ENCODE measurements at places on chromosomes 13 and 19.

DNA sequence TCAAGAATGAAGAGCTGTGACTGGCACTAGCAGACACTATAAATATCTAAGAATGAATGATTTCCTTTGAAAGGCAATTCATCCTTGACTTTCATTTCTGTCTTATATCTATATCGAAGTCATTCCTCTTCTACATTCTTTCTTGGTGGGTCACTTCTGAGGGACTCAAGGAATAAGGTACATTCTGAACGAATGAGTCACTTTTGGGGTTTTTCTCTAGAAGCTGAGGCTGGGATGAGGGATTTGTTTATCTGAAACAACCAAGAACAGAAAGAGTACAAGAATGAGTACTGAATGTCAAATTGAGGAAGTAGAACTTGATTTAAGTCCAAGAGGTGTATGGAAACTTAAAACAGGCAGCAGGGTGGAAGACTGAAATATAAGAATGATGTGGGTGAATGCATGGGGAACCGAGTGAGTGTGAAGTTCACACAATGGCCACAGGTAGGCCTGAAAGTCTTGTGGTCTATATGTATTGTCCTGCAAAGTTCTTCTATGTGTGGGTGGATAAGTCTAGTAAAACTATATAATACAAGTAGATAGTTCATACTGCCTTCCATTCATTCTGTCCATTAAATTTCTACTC lies 343.9 kb downstream of the OXGR1 start:
- no peak for DNase-seq

DNA sequence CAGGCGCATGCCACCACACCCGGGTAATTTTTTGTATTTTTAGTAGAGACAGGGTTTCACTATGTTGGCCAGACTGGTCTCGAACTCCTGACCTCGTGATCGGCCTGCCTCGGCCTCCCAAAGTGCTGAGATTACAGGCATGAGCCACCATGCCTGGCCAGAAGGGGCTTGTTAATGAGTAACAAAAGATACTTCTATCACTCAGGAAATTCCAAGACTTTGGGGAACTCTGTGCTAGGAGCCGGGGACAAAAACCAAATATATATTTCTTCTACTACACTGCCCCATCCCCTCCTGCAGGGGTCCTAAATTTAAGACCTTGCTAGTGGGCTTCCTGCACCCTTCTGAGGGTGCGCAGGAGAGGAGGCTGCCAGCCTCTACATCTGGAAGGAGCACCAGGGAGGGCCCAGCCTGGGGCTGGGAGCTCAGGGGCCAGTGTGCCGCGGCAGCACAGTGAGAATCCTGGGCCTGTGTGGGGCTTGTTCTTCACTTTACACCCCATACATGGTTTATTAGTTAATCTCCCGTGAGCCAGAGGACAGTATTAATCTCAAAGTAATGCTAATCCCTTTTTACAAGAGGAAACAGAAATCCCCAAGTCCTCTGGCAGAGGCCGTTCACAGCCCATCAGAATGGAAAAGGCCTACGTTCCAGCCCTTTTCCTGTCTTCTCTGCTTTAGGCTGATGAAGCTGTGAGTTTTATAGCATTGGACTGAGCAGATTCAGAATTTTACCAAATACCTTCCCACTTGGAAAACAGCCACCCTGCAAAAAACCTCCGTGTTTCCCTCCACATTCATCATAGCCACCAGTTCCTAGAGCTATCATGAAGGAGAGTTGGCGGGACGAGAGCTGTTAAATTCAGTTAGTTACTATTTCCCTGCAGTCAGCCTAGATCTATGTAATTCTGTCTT lies 44.4 kb upstream of the NPAS1 start:
- DNase-seq, result no peak

DNA sequence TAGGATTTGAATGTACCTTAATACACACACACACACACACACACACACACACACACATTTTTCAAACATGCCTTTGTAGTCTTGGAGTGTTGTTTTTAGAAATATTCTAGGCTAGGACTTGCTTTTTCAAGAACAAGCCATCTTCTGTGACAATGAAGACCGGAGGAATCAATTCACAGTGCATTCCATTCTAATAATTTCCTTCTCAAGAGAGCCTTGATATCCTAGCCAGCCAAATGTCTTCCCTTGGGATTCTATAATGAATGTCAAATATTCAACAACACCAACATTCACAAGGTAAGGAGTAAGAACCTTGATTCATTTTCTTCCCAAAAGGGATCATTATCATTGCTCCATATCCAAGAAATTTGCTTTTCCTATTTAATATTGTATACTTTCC lies 180.3 kb downstream of the SLITRK1 start:
- DNase-seq, result no peak

- no peak for DNase-seq
These were observed 213.9 kb upstream of the SERP2 start for GRCh38 chr13:44159633-44160279.

Measured in DMS 273 treated with DMSO at 0.1 percent for 48 hours (cell line).